Endothelial cell (in vitro differentiated cells): ENCODE measurements at places on chromosomes 4 and X. TPM values are rescaled to one million over a fixed set of nuclear protein-coding genes. Genes with fewer than 3 reads are reported as not detected.

DNA sequence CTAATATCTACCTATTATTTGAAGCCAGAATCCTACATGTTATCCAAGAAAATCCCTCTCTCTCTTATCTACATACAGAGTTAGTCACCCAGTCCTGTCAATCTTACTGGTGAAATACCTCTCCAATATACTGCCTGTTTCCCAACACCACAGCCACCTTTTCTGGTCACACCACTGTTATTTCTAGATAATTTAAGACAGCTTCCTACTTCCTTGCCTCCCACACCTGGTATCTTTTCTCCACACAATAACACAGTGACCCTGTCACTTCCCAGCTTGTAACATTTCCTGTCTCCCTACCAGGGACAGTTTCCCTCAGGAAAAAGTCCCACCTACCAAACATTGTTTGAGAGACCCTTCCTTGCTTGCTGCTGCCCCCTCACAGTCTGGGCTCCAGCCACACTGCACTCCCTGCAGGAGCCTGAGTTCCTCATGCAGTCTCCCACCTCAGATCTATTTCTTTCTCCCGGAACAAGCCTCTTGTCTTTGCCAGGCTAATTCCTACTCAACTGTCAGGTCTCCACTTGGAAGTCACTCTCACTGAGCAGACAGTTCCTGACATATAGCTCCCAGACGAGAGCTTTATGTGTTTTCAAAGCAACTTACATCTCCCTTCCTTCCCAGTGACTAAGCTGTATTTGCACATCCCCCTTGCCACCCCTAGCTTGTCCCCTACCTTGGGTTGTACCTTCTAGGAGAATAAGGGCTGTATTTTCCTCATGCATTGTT, 73.6 kb upstream of the QRFPR start:
- DNase-seq: peak; percentile 40

GRCh38 chr4:152680988-152681603, 1.3 kb upstream of the TMEM154 start:
- no peak for DNase-seq

DNA sequence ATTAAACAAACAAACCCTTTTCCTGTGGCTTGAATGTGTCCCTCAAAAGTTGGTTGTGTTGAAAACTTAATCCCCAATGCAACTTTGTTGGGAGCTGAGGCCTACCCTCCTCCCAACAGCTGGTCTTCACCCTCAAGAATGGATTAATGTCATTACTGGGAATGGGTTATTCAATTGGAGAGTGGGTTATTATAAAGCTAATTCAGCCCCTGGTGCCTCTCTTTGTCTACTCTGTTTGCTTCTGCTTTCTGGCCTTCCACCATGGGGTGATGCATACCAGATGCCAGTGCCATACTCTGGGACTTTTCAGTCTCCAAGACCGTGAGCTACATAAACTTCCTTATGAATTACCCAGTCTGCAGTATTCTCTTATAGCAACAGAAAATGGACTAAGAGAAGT, 706.5 kb downstream of the CCSER1 start:
- DNase-seq: no peak

DNA sequence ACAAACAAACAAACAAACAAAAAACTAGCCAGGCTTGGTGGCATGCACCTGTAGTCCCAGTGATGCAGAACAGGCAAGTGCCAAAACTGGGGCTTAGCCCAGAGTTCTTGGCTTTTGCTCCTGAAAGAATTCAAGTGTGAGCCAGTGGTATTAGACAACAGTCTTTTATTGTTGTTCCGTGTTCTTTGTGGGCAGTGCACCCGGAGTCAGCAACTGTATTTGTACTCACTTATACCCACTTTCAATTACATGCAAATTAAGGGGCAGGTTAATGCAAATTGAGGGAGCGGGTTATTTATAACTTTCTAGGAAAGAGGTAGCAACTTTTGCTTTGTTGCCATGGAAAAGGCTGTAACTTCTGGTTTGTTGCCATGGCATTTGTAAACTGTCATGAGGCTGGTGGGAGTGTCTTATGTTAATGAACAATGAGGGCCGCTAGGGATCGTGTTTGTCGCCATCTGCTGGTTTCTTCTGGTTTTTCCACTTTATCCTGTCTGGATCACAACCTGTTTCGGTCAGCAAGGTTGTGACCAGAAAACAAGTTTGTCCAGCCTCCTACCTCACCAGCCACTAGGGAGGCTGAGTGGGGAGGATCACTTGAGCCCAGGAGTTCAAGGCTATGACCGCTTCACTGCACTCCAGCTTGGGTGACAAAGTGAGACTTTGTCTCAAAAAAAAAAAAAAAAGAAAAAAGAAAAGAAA, 88.8 kb upstream of the ESX1 start:
- peak; percentile 68 for DNase-seq

GRCh38 chr4:100286636-100287035, 96.4 kb upstream of the DDIT4L start:
- no peak for DNase-seq

The SCRG1 gene
- not detected for total RNA-seq

The GK gene
- 2.4 TPM for total RNA-seq

The PCDH7 gene
- total RNA-seq: 6.1 TPM
